ENCODE measurements at places on chromosomes 13 and 19.

DNA sequence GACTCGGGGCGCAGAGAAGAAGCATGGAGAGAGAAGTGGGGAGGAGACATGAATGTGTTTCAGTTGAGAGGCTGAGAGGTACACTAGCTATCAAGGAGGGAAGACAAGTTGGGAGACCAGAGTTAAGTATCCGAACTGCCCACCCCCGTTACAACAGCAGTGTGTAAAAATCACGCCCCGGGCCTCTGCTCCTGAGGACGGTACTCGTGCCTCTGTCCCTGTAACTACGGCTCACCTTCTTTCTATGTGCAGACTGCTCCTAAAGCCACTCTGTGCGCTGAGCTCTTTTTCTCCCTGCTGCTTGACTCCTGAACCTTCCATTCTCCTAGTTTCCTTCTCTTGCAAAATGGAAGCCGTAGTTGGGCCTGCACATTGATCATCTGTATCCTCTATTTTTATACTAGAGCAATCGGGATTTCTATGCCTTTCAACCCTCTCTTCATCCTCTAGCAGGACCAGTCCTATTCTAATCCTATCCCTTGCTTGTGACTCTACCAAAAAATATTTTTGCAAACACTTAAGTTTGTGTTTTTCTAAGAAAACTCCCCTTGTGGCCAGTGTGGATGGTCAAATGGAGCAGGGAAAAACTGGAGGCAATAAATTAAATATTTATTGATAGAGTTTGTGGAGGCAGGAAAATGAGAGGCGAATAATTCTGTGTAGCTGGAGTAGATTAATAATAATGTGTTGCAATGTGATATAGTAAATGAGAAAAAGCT is 569 bp downstream of the POLR1D start:
- DNase-seq = no peak

- no peak for DNase-seq
Observed at GRCh38 chr13:87999788-88000187, 328.6 kb downstream of the SLITRK5 start.

DNA sequence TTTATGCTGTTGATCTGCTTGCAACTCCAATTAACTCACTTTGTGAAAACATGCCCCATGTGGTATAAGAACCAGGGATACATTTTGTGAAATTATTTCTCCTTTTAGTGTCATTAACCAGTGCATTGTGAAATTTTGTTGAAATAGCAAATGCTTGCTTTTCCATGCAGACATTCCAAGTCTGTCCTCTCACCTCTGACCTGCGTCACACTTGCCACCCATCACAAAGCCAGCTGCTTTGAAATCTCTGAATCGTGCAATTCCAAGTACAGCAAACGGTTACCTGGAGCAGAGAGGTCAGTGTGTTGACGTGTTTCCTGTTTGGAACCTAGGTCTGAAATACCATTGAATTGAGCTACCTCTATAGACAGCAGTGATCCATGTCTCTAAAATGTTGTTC is 4.9 kb upstream of the SLC25A15 start:
- DNase-seq = no peak

DNA sequence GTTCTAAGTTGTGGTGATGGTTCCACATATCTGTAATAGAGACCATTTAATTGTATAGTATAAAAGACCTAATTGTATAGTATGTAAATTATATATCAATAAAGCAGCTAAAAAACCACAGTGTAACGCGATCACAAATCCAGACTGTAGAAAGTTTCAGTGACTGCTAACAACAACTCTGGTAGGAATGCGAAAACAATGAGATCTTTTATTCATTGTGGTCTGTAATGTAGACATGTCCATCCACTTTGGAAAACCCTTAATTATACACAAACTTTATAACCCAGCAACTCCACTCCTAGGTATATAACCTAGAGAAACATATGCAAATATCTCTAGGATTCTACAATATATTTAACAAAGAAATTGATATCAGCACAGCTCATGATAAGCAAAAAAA is 549.5 kb downstream of the SLITRK1 start:
- DNase-seq = no peak
